MV-4-11 (cell line): ENCODE measurements at places on chromosomes 13 and 19.

DNA sequence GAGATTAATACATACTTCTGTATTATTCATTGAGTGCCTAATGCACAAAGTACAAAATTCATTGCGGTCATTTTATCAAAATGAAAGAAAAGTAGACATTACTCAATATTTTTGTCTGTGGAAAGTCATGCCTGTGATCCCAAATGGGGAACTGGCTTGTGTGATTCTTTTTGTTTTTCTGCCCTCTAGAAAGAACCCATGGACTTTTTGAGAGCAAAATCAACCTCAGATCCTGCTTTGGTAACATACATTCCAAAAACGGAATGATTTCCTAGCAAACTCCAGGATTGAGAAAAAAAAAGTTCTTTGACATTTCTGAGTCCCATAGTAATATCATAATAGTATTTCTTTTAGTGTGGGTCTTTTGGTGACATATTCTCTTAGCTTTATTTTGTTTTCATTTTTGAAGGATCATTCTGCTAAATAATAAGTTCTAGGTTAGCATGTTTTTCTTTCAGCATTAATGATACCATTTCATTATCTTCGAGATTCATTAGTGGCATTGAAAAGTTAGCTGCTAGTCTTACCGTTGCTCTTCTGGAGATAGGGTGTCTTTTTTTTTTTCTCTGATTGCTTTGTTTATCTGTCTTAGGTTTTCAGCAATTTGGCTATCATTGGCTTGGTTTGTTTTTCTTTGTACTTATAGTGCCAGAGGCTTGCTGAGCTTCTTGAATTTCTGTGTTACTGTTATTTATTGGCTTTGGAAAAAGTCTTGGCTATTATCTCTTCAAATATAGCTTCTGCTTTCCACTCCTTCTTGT lies 102.4 kb upstream of the CSNK1A1L start:
- no peak for DNase-seq

DNA sequence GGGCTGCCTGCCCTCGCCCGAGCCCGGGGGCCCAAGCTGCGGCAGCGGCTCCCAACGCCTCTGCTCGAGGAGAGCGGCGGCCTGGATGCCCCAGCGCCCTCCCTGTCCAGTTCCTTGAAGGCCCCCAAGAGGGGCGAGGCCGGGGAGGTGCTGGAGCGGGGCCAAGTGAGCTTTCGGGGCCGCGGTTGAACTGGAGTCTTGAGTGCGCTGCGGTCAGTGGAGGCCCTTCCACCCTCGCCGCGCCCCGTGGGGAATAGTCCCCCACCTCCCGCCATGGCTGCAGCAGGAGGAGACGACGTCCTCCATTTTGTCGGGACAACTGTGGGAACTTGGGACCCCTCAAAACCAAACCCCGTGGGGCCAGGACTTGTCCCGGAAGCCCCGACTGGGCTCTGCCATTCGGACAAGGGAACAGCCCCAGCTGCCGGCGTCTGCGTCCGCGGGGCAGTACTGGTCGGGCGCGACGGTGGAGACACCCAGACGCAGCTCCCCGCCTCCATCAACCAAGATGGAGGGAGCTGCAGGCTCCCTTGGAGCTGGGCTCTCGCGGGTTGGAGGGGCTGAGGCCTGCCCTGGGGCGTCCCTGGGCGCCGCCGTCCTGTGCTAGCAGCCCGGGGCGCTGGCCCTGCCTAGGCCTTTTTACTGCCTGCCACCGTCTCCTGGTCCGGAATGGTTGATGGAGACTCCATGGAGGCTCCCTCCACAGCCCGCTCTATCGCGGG lies 736 bp upstream of the ZMYM5 start:
- peak; percentile 78 for DNase-seq

GRCh38 chr13:87130423-87130822 lies 540.7 kb upstream of the SLITRK5 start:
- DNase-seq, result no peak

DNA sequence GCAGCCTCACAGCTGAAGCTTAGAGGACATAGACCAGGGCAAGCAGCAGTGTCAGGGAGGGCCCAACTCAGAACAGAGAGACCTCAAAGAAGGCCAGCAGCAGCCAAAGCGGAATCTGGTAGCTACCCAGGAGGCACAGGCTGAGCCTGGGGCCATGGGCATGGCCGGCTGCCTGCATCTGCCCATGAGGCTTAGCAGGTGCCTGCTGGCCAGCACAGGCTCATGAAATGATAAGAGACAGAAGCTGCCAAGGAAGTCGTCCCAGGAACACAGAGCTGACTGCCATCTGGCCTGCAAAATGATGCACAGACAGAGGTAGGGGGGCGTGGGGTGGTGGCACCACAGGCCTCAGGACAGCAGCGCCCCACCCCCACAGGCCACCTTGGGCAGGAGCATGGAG lies 29.2 kb downstream of the TUBA3C start:
- DNase-seq, result no peak

- no peak for DNase-seq
Observed at GRCh38 chr19:31002518-31003244, 346.6 kb downstream of the TSHZ3 start.

DNA sequence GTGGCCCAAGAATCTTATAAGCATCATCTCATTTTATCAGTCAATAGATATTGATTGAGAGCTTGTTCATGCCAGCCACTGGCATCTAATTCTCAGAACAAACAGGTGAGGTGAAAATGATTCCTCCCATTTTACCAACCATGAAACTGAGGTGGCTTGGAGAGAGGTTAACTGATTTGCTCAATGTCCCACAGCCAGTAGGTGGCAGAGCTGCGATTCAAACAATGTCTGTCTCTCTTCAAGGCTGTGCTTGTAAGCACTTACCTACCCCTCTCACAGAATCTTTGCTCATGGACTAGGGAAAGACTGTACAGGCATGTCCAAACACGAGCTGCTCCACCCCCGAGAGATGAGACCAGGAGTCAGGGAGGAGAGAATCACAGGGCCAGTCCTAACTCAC lies 21.5 kb upstream of the GSX1 start:
- peak; percentile 22 for DNase-seq

DNA sequence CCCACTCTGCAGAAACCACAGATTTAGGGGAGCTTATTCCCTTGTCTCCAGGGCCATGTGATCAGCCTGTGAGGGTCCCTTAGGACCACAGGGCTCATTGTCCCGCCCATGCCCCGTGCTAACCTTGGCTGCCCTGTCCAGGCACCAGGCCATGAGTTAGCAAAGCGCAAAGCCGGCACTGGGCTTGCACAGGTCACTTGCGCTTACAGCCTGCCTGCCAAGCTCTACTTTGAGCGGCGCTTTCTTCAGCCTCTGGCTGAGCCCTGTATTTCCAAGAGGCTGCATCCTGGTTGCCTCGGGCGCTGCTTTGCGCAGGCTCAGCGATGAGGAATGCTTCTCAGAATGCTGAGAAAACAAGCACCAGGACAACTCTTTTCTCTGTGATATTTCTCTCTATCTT lies 188.0 kb downstream of the TDRD3 start:
- DNase-seq, result no peak
